ENCODE measurements at places on chromosomes 5 and 9.

- no peaks in the 10 kb centered on the region for H3K36me3 ChIP-seq
- H3K27me3 ChIP-seq: no peaks in the 10 kb centered on the region
- peaks cover 3% of the 10 kb centered on the region for H3K4me1 ChIP-seq
- H3K4me3 ChIP-seq: no peak overlapping the region
- no peak for DNase-seq
- H3K27ac ChIP-seq: no peak overlapping the region
Measured at GRCh38 chr9:125757834-125758233, 10.7 kb downstream of the PBX3 start.

- DNase-seq: no peak
- no peak overlapping the region for H3K27ac ChIP-seq
- H3K4me1 ChIP-seq: no peaks in the 10 kb centered on the region
- no peaks in the 10 kb centered on the region for H3K27me3 ChIP-seq
Measured at GRCh38 chr9:99129091-99129490, 24.2 kb downstream of the TGFBR1 start.

GRCh38 chr5:171442287-171443042 is 23.0 kb downstream of the FGF18 start:
- no peak overlapping the region for H3K27ac ChIP-seq
- no peaks in the 10 kb centered on the region for H3K36me3 ChIP-seq
- no peak overlapping the region for H3K4me3 ChIP-seq
- no peaks in the 10 kb centered on the region for H3K27me3 ChIP-seq
- no peaks in the 10 kb centered on the region for H3K4me1 ChIP-seq
- no peak for DNase-seq

GRCh38 chr5:67416133-67416937 is 219.7 kb upstream of the CD180 start:
- H3K4me3 ChIP-seq: no peak overlapping the region
- no peak for DNase-seq
- H3K4me1 ChIP-seq: no peaks in the 10 kb centered on the region
- no peaks in the 10 kb centered on the region for H3K27me3 ChIP-seq
- no peak overlapping the region for H3K27ac ChIP-seq

- peaks cover 11% of the 10 kb centered on the region for H3K4me1 ChIP-seq
- peak; percentile 71 for DNase-seq
- no peaks in the 10 kb centered on the region for H3K27me3 ChIP-seq
- H3K27ac ChIP-seq: no peak overlapping the region
Measured at GRCh38 chr9:2727966-2728613, 10.8 kb downstream of the KCNV2 start.

- DNase-seq: no peak
- no peak overlapping the region for H3K27ac ChIP-seq
- H3K4me1 ChIP-seq: peaks cover 16% of the 10 kb centered on the region
- no peaks in the 10 kb centered on the region for H3K27me3 ChIP-seq
- H3K4me3 ChIP-seq: no peak overlapping the region
Measured at GRCh38 chr5:180522330-180522729, 28.2 kb downstream of the CNOT6 start.

- no peaks in the 10 kb centered on the region for H3K4me1 ChIP-seq
- H3K4me3 ChIP-seq: no peak overlapping the region
- no peak overlapping the region for H3K27ac ChIP-seq
- no peaks in the 10 kb centered on the region for H3K36me3 ChIP-seq
Measured at GRCh38 chr9:27870404-27870803, 297.1 kb upstream of the C9orf72 start.

Data from testis (tissue), 5 donors.